Pancreas (tissue), 10 donors: ENCODE measurements at places on chromosomes 6 and 20. TPM values are rescaled to one million over a fixed set of nuclear protein-coding genes. Genes with fewer than 3 reads are reported as not detected.

The EYA2 gene
- 1.5 TPM for polyA plus RNA-seq

The PRDM1 gene
- 0.92 TPM for polyA plus RNA-seq

The NFKBIL1 gene
- 46.0 TPM for polyA plus RNA-seq

The HCRTR2 gene
- polyA plus RNA-seq: not detected

The PRL gene
- polyA plus RNA-seq: not detected

The ABHD12 gene
- 64.3 TPM for polyA plus RNA-seq

The SLC17A4 gene
- polyA plus RNA-seq: 15.3 TPM

The CCM2L gene
- polyA plus RNA-seq: 6.7 TPM
